ENCODE measurements at places on chromosomes 4 and X. TPM values are rescaled to one million over a fixed set of nuclear protein-coding genes. Genes with fewer than 3 reads are reported as not detected.

DNA sequence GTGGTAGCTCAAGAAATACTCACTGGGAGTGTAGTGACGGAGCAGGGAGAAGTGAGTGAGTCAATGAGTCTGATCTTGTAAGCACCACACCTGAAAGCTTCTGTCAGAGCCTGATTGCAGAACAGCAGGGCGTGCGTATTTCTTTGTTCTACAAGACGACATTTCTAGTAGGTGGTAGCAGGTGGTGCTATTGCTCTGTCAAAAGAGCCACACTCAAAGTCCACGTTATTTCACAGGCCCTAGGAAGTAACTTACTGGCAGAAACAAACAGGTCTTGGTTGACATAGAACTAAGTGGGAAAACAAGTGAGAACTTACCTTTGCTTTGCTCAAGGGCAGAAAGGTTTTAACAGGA is 46.4 kb upstream of the SPRY1 start:
- DNase-seq: peak; percentile 66

GRCh38 chrX:48498374-48498809 is 10.4 kb upstream of the PORCN start:
- DNase-seq: no peak

DNA sequence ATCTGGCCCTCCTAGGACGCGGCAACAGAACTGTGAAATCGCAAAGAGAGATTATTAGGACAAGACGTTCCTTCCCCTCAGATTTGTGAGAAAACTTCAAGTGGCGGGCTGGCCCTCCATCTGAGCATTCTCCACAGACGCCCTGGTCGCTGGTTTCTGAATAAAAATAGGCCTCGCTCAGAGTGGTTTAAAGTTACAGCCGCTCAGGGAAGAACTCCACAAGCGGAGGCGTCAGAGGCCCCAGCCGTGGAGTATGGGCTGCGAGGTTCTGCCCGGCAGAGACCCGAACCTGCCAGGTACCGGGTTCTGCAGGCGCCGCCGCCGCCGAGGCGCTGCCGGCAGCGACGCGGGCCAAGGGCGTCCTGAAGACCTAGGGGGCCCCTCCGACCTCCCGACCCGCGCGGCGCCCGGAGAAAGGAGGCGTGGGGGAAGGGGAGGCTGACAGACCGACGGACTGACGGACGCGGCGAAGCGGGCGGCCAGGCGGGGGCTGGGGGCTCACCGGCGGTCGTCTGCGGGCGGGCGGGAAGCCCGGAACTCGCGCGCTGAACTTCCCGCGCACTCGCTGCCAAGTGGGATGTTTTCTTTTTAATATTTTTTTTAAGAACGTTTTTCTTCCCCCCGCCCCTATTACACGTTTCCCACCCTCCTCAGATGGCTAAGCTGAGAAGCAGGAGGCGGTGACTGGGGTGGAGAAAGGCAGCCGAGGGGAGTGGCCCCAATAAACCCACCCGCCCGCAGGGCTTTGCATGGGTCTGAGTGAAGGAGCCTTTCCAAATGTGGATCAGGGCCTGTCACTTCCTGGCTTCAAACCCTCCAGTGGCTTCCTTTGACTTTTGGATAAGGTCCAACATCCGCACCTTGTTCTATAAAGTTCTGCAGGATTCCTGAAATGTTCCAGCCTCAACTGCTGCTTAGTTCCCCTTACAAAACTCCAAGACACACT is at the start of gene PABPC4L:
TSS of gene PABPC4L (minus strand) at position 574 of the 946 bp plus-strand sequence. CDS start 770 bp downstream, outside the sequence.
- peak; percentile 86 for DNase-seq

FAM236D gene
- not detected for polyA plus RNA-seq

- DNase-seq: peak; percentile 80
Measured at GRCh38 chr4:127622921-127623796, 9.6 kb upstream of the INTU start.

GRCh38 chr4:110630688-110631402 is 8.0 kb upstream of the PITX2 start:
- peak; percentile 38 for DNase-seq

- DNase-seq: no peak
Measured at GRCh38 chrX:110145854-110146253, 142.9 kb downstream of the TMEM164 start.

- peak; percentile 12 for DNase-seq
Measured at GRCh38 chrX:97639526-97639925, 755.8 kb downstream of the RPA4 start.

DNA sequence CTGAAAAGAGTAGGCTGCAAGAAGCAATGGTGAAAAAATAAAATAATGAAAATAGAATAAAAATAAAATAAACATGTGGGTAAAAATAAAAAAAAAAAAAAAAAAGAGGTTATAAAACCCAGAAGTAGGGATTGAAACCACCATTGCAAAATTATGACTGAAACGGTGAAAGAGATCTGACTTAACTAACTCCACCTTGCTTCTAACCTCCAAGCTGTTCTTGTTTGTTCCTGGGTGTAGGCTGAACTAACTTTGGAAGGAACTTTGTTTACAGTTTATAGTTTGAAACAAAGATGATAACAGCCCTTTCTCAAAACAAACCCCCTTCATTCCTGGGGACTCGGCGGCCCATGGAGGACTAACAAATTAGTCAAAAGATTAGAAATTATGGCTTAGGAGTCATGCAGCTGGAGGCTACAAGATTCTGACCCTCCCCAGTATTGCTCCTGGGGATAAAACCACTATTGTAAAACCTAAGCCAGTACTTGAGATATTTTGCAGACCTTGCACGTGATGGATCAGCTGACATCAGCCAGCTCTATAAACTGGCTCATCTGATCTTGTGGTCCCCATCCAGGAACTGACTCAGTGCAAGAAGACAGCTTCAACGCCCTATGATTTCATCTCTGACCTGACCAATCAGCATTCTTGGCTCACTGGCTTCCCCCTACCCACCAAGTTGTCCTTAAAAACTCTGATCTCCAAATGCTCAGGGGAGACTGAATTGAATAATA is 30.4 kb downstream of the DDX60L start:
- no peak for DNase-seq

GRCh38 chr4:25098964-25099891 is 61.0 kb downstream of the SEPSECS start:
- no peak for DNase-seq

- DNase-seq: no peak
Measured at GRCh38 chrX:105483011-105483410, 262.5 kb upstream of the TEX13A start.

- DNase-seq: no peak
Measured at GRCh38 chr4:90121676-90122354, 5.4 kb upstream of the CCSER1 start.

GRCh38 chr4:37998226-37998625 is 38.0 kb downstream of the PTTG2 start:
- DNase-seq: no peak

DNA sequence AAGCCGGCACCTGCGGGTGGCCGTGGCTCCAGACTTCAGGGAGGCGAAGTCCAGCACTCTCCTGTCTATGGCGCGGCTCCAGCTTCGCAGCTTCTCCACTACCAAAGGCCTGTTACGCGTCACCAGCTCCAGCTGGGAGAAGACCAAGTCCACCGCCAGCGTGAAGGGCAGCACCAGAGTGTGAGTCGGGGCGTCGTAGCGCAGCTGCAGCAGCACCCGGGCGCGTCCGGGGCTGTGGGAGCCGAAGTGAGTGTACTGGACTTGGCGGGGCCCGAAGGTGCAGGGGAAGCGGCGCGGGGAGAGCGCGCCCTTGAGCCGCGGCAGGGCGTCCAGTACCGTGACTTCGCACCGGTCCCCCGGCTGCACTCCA is 444 bp downstream of the FREM3 start:
- peak; percentile 81 for DNase-seq

DNA sequence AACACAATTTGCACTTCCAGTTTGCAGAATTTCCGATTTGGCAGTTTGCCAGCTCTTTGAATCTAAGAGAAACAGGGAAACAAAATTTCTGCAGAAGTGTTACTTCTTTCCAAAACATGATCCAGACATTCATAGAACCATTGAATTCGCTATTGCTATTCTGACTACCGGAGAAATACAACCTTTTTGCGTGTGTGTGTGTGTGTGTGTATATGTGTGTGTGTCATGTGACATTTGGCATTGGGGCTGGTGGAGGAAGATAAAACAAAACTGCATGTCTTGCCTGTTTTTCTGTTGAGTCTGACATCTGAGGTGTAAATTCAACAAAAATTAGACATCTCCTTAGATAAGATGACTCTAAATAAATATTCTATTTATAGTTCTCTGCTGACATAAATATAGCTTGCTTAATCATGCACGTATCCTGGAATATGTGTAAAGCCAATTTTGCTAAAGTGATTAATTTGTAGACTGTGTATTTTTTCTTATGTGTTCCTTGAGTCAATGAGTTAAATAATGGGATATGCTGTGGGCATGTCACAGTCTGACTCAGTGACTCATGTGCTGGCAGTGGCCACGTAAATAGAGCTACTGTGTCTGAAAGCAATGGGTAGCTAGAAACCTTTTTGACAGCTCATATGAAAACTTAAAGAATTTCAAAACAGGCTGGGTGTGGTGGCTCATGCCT is 98.9 kb downstream of the HPGD start:
- DNase-seq: no peak

DNA sequence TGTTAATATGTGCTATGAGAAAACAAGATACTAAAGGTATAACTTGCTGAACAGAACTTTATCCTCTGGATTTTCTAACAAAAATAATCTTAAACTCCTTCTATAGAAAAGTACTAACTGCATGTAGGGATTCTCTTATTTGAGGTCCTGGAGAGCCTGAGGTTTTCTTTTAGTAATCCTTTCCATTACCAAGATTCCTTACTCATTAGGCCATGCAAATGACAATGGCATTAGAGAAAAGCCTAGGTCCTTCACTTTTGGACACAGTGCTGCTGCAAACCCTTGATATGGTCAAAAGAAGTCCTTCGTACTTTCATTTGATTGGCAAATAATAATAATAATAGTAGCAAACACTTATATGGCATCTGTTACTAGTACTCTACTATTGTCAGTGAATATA is 3.2 kb downstream of the MMRN1 start:
- no peak for DNase-seq

F11 gene
- 15.7 TPM for polyA plus RNA-seq

REPS2 gene
- 19.6 TPM for polyA plus RNA-seq

DNA sequence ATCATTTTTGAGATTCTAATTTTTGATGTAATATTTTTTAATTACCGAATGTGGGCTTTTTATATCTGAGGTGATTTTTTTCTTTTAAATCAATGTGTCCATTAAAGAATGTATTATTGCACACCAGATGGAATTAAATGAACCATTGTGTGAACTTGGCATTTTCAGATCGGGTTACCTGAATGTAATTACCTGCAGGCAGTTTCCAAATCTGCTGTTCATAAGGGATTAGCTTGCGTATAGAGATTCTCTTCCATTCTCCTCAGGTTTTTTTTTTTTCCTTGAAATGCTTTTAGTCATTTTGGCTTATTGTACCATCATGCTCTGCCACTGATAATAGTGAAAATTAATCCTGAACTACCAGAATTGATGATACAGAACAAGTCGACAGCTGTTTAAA is 511.5 kb upstream of the ATOH1 start:
- no peak for DNase-seq

DNA sequence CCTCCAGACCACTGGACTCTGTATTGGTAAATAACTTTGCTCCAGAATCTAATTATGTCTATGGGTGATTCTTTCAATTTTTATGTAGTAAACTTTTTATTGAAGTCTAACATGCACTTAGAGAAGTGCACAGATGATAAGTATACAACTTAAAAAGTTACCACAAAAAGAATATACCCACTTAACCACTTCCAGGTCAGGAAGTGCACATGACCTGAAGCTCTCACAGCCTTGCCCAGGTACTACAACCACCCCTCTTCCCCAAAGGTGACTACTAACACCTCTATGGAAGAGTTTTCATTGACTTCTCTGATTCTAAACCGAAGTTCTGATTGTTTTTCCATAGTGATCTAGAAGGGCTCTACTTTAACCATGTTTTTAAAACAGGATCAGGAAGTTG is 43.6 kb upstream of the SPRY1 start:
- DNase-seq: no peak

PASD1 gene
- polyA plus RNA-seq: not detected

DNA sequence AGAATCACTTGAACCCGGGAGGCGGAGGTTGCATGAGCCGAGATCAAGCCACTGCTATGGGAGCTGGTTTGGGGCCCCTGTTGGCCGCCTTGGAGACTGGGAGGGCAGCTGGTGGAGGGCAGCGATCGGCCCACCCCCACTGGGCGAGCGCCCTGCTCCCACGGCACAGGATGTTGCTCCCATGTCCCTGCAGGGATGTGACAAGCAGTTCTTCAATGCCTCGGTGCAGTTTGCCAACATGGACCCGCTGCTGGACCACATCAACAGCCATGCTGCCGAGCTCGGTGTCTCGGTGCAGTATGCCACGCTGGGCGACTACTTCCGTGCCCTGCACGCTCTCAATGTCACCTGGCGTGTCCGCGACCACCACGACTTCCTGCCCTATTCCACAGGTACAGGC is 19.4 kb downstream of the MAN2B2 start:
- DNase-seq: no peak

UGT2B11 gene
- not detected for polyA plus RNA-seq

DNA sequence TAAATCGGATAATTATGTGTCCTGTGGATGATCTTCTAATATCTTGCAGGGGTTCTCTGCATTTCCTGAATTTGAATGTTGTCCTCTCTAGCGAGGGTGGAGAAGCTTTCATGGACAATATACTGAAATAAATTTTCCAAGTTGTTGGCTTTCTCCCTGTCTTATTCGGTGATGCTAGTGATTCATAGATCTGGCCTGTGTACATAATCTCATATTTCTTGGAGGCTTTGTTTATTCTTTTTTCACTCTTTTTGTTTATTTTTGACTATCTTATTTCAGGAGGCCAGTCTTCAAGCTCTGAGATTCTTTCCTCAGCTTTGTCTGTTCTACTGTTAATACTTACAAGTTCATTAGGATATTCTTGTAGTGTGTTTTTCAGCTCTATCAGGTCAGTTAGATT is 20.7 kb upstream of the CLGN start:
- DNase-seq: no peak

- no peak for DNase-seq
Measured at GRCh38 chr4:125582302-125582701, 267.5 kb downstream of the FAT4 start.

DNA sequence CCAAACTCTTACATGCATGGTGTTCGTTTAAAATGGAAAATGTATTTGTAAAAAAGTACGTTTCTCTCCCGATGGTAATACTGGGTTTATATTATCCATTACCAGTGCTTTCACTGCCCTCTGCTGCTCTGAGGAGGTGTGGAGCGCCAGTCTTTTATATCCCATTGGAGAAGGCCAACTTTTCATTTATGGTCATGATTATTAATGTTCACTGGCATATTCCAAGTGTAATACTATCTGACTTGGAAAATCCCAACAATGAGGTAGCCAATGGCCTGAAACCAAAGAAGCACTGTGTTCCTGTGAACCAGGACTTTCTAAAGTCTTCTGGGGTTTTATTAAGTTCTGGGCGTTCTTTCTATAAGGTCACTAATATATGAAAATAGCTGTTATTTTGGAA is 80.7 kb downstream of the SYNPO2 start:
- DNase-seq: peak; percentile 61

DNA sequence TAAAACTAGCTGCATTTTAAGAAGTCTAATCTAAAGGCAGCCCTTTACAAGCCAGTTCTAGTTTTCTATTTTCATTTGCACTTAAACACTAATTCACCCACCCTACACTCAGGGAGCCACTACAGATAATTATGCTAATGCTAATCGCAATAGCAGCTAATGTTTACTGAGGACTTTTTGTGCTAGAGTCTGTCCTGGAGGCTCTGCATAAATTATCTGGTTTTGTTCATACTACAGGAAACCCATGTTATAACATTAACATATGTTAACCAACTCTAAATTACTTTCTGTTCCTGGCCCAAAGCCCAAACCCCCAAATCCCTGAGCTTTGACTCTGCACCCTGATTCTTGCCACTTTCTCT is 480 bp upstream of the RADX start:
- no peak for DNase-seq

PRIMPOL gene
- polyA plus RNA-seq: 10.9 TPM

GRCh38 chr4:186642530-186642929 is 81.1 kb downstream of the FAT1 start:
- no peak for DNase-seq

LRP2BP gene
- 0.99 TPM for polyA plus RNA-seq

All from kidney (tissue), 22 donors.